ENCODE measurements at places on chromosomes 6 and 20.

DNA sequence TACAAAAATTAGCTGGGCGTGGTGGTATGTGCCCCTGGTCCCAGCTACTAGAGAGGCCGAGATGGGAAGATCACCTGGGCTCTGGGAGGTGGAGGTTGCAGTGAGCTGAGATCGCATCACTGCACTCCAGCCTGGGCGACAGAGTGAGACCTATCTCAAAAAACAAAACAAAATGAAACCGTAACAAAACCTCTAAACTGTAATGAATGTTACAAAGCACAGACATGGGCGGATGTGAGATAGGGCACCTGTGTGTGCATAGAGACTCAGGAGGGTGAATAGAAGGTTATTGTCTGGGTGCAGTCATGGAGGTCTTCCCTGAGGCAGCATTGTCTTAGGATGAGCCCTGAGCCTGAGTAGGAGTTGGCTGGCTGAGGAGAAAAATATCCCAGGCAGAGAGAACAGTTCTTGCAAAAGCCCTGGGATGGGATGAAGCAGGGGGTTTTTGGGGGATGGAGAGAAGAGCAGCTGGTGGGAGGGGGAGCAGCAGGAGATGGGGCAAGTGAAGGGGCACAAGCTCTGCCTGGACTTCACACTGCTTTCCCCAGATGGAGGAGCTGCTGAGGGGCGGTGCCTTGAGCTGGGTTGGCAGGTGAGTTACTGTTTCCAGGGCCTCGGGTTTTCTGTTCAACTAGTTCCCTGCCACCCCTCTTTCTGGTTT is 5.2 kb downstream of the BCAS4 start:
- no peak for DNase-seq
- H3K27ac ChIP-seq = peak overlapping the region; percentile 66
- no peaks in the 10 kb centered on the region for H3K36me3 ChIP-seq
- no peaks in the 10 kb centered on the region for H3K4me1 ChIP-seq

- peak; percentile 71 for DNase-seq
- H3K4me1 ChIP-seq = no peaks in the 10 kb centered on the region
- no peak overlapping the region for H3K4me3 ChIP-seq
- H3K27ac ChIP-seq = no peak overlapping the region
- no peaks in the 10 kb centered on the region for H3K36me3 ChIP-seq
Measured at GRCh38 chr20:40563296-40563950, 125.6 kb downstream of the MAFB start.

GRCh38 chr6:91299544-91300491 is 712.9 kb upstream of the MAP3K7 start:
- no peaks in the 10 kb centered on the region for H3K27me3 ChIP-seq
- no peaks in the 10 kb centered on the region for H3K4me1 ChIP-seq
- no peaks in the 10 kb centered on the region for H3K36me3 ChIP-seq
- H3K27ac ChIP-seq = no peak overlapping the region

- H3K4me1 ChIP-seq = no peaks in the 10 kb centered on the region
- no peaks in the 10 kb centered on the region for H3K36me3 ChIP-seq
- no peaks in the 10 kb centered on the region for H3K27me3 ChIP-seq
- H3K4me3 ChIP-seq = no peak overlapping the region
- no peak for DNase-seq
Measured at GRCh38 chr6:104816125-104816524, 43.6 kb downstream of the HACE1 start.

- H3K4me3 ChIP-seq = no peak overlapping the region
- no peaks in the 10 kb centered on the region for H3K36me3 ChIP-seq
- no peak for DNase-seq
- H3K27me3 ChIP-seq = no peaks in the 10 kb centered on the region
- H3K4me1 ChIP-seq = no peaks in the 10 kb centered on the region
- no peak overlapping the region for H3K27ac ChIP-seq
Measured at GRCh38 chr6:156729248-156729647, 47.9 kb upstream of the ARID1B start.

Data from breast epithelium (tissue), 4 donors.